ENCODE measurements at places on chromosomes 16 and 17.

- no peak for DNase-seq
Observed at GRCh38 chr16:77402672-77403071, 32.2 kb downstream of the ADAMTS18 start.

GRCh38 chr17:2034806-2035540 lies 5.0 kb downstream of the DPH1 start:
- DNase-seq: peak; percentile 50

DNA sequence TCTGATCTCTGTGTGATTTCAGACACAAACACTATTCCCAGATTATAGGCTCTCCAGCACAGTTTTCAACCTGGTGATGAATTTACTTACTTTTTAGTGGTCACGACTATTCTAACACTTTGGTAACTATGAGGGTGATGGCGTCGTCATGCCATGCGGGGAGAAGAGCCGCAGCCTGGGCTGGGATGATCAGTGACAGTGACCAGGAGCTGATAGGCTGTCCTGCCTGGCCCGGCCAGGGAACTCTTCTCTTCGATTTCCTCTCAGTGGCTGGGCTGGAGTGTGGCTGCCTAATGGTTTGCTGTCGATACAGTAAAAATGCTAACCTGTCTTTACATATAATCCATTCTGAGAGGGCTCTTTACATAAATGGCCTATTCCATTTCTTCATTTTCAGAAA lies 113.1 kb downstream of the IRX3 start:
- no peak for DNase-seq

DNA sequence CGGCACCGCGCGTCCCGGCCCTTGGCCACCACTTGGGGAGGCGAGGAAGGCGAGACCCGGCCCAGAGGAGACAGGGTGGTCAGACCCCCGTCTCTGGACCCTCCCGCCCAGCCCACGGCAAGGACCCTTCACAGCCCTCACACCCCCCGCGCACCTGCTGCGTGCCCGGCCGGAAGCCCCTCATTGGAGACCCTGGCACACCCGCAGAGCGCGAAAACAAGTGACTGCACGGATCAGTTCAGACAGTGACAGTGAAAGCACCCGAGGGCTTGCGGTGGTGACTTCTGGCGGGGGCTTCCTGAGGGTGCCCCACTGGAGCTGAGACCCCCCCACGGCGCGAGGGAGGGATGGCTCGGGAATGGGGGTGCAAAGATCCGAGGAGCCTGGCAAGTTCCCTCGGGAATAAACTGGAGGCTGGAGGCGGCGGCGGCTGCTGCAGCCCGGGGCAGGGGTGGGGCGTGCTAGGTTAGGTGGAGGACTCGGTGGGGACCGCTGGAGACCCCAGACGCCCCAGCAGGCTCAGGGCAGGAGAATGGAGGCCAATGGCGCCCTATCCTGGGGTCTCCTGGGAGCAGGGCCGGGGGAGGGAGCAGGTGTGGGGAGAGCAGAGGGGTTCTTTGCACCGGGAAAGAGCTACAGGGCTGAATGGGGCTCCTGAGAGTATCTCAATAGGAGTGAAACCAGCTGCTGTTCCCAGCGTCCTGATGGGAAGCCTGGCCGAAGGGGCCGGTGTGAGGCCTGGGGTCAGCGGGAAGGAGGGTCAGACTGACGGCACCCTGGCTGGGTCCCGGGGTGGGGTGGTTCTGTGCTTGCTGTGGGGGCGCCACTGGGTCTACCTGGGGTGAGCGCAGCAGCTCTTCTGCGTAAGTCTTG lies 824 bp upstream of the FBXL16 start:
- DNase-seq: no peak

- DNase-seq: no peak
Observed at GRCh38 chr17:36496018-36496789, 9.7 kb downstream of the ZNHIT3 start.

- DNase-seq: peak; percentile 47
Observed at GRCh38 chr16:12157517-12158093, 181.1 kb downstream of the SNX29 start.

- DNase-seq: no peak
Observed at GRCh38 chr17:77690271-77691161, 268.0 kb upstream of the TNRC6C start.

DNA sequence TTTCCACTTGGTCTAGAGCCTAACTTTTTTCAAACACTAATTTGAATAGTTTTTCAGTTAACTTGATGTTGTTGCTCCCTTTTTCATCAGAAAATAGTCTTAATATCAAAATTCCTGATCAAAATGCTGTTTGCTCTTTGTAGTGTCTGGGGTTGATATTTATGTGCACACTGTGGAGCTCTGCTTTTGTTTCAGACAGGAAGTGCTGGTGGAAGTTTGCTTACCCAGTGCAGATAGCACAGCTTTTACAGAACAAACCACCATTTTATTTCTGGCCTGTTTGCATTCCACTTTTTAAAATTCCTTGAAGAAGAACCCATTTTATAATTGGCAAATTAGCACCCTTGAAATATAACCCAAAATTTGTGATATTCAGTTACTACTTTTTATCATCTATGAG lies 125.4 kb downstream of the MRTFB start:
- DNase-seq: no peak

GRCh38 chr16:65104471-65104870 lies 17.4 kb downstream of the CDH11 start:
- DNase-seq: no peak

- no peak for DNase-seq
Observed at GRCh38 chr17:29474297-29474696, 84.1 kb downstream of the TAOK1 start.

- DNase-seq: no peak
Observed at GRCh38 chr17:16243801-16244567, 27.0 kb downstream of the PIGL start.

DNA sequence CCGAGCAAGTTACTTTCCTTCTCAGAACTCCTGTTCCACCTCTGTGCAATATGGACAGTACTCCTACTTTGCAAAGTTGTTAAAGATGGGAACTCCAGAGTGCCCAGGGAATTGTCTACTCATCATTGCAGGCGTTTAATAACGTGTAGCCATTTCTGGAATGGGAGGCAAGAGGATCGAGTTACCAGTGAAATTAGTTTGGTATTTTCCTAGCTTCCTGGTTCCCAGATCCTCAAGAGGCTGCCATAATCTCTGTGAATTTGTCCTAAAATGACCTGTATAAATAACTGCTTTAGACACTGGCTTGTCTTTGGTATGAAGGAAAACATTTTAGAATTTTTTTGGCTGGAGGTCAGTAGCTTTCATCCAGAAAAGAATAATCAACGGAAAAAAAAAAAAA lies 27.7 kb downstream of the WWOX start:
- peak; percentile 3 for DNase-seq

DNA sequence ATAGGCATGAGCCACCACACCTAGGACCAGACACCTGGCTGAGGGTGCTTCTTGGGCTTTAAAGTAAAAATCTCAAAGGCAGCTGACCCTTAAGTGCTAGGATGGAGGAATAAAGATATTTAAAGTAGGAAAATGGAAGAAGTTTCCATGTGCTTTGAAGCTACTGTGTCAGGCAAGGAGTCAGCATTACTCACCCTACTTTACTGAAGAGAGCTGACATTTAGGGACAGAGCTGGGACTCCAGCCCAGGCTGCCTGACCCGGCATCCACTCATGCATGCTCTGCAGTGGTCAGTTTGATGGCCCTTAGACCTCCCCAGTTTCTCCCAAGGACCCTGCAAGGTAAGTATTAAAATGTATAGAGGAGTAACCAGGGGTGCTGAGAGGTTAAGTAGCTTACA lies 124.7 kb upstream of the PLCG2 start:
- DNase-seq: no peak

DNA sequence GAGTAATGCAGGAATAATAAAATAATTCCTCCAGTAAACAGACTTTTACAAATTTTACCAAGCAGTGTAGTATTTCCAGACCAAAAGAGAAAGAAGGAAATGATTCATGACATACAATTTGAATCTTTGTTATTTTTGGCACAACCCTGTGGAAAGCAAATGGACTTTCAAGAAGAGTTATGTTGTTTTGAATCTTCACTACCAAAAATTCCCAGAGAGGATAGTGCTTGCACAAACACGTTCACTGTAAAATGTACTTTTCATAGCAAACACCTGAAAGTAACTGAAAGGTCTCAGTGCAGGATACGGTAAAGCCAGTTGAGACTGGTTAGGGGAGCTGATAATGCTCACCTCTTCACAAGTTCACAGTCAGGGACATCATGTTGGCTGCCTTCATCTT lies 107.1 kb downstream of the USP22 start:
- peak; percentile 83 for DNase-seq

DNA sequence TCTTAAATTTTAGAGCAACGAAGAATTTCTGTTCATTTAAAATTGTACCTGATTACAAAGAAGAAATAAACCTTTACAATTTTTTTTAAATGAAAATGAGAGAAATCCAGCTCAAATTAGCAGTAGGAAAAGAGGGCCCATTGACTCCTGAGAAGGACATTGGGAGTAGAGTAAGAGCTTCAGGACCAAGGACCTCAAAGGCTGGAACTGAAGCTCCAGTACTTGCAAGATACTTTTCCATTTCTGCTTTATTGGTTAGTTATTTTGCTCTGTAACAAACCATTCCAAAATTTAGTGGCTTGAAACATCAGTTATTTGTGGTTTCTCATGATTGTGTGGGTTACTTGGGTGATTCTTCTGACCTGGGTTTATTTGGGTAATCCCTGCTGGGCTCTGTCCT lies 165.9 kb downstream of the PRKCB start:
- no peak for DNase-seq

GRCh38 chr17:66727634-66728570 lies 107.0 kb upstream of the CACNG5 start:
- DNase-seq: peak; percentile 26

DNA sequence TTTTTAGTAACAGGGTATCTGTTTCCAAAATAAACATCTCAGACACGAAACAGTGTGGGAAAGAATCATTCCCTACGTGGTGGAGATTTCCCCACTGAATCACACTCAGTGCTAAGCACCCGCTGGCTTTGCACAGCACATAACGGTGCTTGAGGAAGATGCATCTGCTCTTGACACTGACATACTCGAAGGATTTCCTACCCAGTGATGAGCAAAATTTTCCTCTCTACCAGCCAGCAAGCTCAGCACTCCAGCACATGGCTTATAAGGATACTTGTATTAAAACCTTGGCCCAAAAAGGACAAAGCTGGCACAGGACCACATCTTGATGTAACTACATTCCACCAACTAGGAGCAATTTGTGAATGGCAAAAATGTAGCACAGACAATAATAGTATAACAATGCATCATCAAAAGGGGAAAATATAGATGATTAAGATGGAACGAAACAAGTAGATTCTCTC lies 59.0 kb downstream of the ANKFY1 start:
- DNase-seq: no peak

- DNase-seq: no peak
Observed at GRCh38 chr17:7328840-7329373, at the start of gene NEURL4. TSS of gene NEURL4 (minus strand) at chr17:7329335. CDS start at chr17:7329312, 23 bp downstream.

GRCh38 chr16:7422036-7422888 lies 89.6 kb downstream of the RBFOX1 start:
- DNase-seq: no peak

DNA sequence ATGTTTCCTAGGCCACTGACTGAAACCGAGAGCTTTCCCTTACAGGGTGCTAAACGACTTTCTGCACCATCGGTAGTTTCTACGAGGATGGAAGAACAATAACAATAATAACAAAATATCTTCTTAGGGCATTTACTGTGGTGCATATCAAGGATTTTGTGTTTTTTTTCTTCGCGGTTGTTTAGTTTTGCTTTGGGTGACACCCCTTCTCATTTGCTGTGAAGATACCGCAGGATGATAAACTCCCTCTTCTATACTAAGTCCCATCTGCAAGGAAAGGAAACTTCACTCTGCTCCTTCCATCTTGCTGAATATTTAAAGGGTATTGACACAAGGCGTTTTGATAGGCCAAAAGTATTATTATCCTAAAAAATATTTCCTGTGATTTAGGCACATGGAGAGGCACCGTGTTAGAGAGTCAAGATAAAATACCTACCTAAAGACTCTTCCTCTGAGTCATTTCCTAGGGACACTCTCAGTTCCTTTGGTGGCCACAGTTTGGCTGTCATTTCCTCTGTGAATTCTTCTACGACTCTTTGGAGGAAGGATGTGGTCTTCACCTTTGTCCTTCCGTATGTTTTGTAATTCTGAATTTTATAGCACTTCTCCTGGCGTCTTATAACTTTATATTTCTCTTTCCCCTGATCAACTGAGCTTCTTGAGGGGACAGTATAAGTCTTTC lies 318.8 kb downstream of the CDH13 start:
- DNase-seq: peak; percentile 90

- DNase-seq: no peak
Observed at GRCh38 chr17:49939318-49939717, 29.7 kb upstream of the DLX4 start.

DNA sequence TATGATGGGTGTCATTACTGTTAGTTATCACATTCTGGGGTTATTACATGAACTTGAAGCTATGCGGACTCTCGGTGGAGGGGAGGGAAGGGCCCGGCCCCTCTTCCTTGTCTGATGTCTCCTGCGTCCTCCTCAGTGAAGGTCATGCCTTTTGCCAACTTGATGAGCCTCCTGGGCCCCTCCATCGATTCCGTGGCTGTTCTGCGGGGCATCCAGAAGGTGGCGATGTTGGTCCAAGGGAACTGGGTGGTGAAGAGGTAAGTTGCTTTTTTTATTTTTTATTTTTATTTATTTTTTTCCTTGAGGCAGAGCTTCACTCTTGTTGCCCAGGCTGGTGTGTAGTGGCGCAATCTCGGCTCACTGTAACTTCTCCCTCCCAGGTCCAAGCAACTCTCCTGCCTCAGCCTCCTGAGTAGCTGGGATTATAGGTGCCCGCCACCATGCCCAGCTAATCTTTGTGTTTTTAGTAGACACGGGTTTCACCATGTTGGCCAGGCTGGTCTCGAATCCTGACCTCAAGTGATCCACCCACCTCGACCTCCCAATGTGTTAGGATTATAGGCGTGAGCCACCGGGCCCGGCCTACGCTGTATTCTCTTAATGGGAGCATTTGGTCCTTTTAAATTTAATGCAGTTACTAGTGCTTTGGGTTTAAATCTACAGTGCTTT lies 21.6 kb downstream of the POLR3E start:
- DNase-seq: peak; percentile 33

DNA sequence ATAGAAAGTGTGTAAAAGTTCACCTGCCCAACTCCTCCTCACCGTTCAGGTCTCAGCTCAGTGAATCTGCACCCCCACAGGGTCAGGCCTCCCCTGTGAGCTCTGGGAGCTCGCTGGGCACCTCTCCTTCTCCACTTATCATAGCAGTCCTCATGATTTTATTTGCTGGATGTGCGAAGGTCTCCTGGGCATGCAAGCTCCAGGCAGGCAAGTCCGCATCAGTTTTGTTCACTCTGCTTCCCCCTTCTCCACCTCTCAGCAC lies 112.8 kb downstream of the ZNF423 start:
- no peak for DNase-seq

- no peak for DNase-seq
Observed at GRCh38 chr16:66924527-66925321, 611 bp downstream of the RRAD start.

Measured in HT1080 (cell line).